Metanephros (tissue), 2 donors: ENCODE measurements at places on chromosomes 5 and 9. TPM values are rescaled to one million over a fixed set of nuclear protein-coding genes. Genes with fewer than 3 reads are reported as not detected.

The NUTM2F gene
- not detected for total RNA-seq

The RABL6 gene
- 44.3 TPM for total RNA-seq

The ARRDC1 gene
- total RNA-seq = 39.9 TPM

The RNF180 gene
- total RNA-seq = 20.1 TPM
